ENCODE measurements at places on chromosomes 4 and X.

GRCh38 chr4:138184886-138185285 is 57.3 kb downstream of the SLC7A11 start:
- no peak for DNase-seq

- no peak for DNase-seq
These were observed 8.2 kb downstream of the SH3TC1 start for GRCh38 chr4:8207314-8207713.

- no peak for DNase-seq
These were observed 39.2 kb upstream of the MSMO1 start for GRCh38 chr4:165288226-165288625.

DNA sequence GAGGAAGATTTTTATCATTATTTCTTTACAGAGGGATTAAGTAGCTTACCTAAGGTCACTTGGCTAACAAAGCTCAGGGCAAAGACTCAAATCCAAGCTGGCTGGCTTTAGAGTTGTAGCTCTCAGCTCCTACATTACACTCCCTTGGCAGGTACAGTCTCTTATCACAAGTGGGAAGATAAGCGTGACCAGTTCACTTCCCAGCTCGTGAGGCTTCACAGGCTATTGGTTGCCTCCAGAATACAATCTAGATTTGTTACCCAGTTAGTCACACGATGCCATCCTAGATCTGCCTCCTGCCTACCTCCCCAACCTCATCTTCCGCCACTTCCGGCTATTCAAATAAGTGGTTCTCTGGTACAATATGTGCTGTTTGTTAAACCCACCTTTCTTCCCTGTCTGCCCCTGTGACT is 3.7 kb downstream of the MMRN1 start:
- no peak for DNase-seq

- no peak for DNase-seq
These were observed 203.2 kb upstream of the FGF13 start for GRCh38 chrX:138914767-138915166.

DNA sequence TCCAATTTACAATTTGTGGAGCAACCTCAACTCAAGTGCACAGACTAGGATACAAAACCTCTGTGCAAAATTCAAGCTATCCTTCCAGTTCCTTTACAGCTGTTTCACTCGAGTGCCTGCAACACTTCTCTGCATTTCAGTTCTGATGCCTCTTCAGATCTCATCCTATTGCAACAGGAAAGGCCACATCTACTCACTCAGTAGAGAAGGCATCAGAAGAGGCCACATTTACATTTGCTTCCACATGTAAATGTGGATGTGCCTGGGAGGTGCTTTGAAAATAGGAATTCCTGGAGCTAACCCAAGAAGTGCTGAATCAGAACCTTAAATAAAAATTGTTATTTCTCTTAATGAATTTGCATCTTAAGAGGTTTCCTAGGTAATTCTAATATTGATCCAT is 45.8 kb upstream of the SERTM2 start:
- DNase-seq = no peak

DNA sequence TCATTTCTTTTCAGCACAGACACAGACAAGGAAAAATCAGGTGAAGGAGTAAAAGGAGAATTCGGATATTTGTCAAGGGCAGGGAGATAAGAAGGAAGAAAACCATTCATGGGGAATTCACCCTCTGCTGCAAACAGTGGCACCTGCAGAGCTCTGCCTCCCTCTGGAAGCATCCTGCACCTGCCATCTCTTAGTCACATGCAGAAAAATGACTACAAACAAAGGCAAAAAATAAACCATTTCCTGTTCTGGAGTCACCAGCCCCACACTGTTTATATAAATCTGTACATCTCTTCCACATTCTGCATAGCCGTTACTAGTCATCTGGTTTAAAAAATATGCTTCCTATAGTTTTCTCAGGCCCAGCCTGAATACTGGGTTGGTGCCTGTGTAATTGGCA is 205.3 kb downstream of the ARAP2 start:
- no peak for DNase-seq

DNA sequence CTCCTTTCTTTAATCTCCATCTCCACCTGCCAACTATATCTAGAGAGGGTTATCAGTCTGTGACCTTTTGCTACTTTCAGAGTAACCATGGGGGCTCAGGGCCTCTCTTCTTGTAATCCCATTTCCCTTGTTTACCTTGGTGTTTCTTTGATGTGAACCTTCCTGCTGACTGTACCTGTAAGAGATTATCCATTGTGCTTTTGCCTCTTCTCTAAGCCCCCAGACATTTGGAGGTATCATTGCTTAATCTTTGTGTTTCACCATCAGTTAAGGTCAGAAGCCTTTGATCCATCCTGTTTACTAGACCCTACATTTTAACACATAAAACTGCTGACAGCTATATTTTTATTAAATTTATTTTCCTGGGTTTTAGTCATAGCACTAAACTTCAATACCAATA is 111.8 kb upstream of the RAP2C start:
- DNase-seq = no peak

GRCh38 chrX:48493890-48494364 is 14.9 kb upstream of the PORCN start:
- no peak for DNase-seq

DNA sequence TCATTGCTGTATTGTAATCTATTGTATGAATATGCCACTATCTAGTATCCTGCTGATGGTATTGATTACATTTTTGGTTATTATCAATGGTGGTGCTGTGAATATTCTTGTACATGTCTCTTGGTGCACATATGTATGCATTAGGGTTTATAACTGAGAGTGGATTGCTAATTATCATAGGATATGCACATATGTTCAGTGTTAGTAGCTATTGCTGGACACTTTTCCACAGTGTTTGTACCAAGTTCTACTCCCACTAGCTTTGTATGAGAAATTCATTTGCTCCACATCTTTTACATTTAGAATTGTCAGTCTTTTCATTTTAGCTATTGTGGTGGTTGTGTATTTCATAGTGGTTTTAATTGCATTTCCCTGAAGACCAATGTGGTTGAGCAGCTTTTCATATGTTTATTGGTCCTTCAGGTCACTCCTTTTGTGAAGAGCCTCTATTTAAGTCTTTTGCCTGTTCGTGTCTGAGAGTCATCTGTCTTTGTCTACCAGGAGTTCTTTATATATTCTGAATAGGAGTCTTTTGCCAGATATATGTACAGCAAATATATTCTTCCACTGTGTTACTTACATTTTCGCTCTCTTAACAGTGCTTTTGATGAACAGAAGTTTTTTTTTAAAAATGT is 87.1 kb downstream of the TBC1D19 start:
- DNase-seq = no peak

Data from Panc1 (cell line).